Stimulated activated CD8-positive, alpha-beta memory T cell treated with anti-CD3 and anti-CD28 coated beads, Interleukin-2, amount 100 ng/mL, for 1 hour (primary cell): ENCODE measurements at places on chromosomes 3 and 15.

DNA sequence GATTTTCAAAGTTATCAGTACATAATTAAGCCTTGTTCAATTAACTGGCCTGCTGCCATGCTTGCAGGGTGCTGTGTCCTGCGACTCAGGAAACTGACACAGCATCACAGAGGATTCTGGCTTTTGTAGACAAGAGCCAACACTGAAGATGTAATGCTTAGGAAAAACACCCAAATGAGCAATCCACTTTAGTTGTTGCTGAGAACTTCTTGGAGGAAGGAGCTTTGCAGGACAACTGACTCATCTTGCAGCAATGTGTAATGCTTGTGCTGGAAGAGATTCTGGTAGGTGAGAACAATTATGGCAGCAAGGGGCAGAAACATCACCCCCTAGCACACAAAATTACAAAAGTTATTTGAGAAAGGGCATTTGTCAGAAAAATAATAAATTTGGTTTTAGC is 67.6 kb downstream of the NLGN1 start:
- no peak for DNase-seq

DNA sequence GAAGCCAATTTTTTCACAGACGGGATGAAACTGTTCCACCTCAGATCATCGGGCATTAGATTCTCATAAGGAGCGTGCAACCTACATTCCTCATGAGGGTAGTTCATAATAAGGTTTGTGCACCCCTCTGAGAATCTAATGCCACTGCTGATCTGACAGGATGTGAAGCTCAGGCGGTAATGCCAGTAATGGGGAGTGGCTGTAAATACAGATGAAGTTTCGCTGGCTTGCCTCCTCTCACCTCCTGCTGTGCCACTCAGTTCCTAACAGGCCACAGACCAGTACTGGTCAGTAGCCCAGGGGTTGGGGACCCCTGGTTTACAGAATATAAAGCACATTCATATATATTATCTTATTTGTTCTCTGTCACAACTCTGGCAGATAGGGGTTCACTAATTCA is 2.1 kb upstream of the LIMD1 start:
- DNase-seq, result no peak

- DNase-seq, result no peak
These were observed 341.7 kb upstream of the KCNH8 start for GRCh38 chr3:18806633-18807032.

GRCh38 chr3:169203631-169204550 is 459.6 kb downstream of the MECOM start:
- DNase-seq, result no peak

GRCh38 chr15:71259866-71260265 is 144.6 kb downstream of the THSD4 start:
- DNase-seq, result no peak

- no peak for DNase-seq
These were observed 74.9 kb downstream of the FAM43A start for GRCh38 chr3:194760494-194761137.

DNA sequence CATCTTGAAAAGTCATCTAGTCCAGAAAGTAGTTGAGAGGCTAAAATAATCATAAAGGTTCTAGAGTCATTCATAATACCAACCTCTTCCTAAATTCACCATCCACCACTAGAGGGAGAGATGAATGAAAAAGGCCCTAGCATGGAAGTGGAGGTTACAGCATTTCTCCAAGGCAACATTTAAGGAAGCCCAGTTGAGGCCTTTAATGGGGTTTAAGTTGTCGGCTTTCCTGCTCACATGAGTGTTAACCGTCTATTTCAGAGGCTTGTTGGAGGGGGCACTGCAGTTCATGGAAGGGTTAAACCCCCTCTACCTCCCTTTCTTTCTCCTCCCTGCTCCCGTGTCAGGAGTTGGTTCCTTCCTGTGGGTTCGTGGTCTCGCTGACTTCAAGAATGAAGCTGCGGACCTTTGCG is 3.8 kb upstream of the SLCO3A1 start:
- DNase-seq, result no peak

- DNase-seq, result no peak
These were observed 329.4 kb upstream of the RORA start for GRCh38 chr15:61558172-61559136.

DNA sequence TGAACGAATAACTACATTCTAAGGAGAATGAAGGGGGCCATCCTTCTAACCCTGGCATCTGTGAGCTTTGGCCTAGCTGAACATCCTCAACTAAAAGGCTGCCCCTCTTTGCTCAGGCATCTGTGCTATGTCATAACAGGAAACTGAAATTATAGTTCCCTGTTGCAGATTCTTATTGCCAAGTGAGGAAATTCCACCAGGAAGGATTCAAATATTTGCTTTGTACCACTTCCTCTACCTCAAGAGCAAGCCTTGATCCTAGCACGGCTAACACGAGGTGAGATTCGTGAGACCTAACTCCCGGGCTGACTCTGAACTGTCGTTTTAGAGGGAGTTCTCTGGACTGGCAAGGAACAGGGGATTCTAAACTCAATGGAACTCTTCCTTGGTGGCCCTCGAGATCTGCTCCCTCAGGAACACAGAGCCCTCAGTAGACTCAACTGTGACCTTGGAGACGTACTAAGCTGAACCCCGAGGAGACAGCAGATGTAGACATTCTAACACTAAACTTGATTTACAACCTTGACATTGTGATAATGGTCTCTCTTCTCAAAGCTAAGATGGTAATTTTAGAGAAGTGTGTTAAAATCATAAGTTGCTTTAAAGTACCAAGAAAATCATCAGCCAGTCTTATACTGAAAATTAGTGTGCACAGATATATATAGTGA is 4.2 kb downstream of the SPG21 start:
- DNase-seq, result no peak

GRCh38 chr3:12758025-12758781 is 856 bp downstream of the TMEM40 start:
- no peak for DNase-seq

GRCh38 chr15:96261575-96262034 is 68.9 kb upstream of the NR2F2 start:
- no peak for DNase-seq

DNA sequence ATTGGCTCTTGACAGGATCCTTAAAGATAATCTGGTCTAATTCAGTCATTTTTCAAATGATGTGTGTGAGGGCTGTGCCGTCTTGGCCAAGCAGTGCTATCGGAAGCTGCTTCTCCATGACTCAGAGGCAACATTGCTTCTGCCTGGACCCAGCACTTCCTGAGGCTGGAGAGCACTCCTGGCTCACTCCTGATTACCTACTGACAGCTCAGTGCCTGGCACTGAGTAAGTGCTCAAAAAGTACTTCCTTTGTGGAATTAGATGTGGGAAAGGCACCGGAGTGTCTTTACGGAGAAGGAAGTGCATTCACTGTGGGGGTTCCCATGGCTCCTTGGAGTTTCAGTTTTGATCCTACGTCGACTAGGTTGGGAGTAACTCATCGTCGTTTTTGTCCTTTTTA is 86.9 kb upstream of the UBE3A start:
- DNase-seq, result no peak

DNA sequence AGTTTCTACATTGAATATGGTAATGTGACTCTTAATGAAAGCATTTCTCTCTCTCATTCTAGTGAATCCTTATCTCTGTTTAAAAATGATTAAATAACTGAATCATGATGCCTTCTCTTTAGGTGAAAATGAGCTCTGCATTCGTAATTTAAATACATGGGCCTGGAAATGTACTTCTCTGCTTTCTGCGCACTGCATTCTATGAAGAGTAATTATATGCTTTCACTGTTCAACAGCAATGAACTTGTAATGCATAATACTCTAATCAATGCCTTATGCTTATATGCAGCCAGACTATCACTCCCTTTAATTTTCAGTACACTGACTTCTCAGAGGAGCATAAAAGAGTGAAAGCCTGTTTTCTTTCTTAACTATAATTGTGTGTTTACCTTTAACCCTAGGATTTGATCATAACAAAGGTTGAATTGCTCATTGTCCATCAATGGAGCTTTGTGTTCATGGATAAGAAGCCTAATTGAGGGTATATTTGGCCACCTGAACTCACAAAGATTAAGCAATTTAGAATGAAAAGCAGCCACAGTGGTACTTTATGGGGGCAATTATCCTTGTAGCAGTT is 330.8 kb upstream of the PDZRN3 start:
- DNase-seq, result no peak

DNA sequence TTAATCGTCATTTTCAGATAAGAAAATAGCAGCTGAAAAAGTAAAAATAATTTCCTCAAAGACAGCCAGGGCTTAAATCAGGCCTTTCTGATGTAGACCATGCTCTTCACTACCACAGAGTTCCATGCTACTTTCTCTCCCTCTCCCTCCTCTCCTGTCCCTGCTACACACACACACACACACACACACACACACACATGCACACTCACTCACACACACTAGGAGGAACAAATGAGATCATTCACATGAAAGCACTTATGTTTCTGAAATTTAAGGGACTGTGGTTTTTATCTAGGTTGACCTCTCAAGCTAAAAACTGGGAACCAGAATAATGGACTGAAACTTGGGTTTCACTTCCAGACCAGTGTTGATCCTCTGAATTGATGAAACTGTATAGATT is 4.1 kb upstream of the PSMA4 start:
- no peak for DNase-seq

DNA sequence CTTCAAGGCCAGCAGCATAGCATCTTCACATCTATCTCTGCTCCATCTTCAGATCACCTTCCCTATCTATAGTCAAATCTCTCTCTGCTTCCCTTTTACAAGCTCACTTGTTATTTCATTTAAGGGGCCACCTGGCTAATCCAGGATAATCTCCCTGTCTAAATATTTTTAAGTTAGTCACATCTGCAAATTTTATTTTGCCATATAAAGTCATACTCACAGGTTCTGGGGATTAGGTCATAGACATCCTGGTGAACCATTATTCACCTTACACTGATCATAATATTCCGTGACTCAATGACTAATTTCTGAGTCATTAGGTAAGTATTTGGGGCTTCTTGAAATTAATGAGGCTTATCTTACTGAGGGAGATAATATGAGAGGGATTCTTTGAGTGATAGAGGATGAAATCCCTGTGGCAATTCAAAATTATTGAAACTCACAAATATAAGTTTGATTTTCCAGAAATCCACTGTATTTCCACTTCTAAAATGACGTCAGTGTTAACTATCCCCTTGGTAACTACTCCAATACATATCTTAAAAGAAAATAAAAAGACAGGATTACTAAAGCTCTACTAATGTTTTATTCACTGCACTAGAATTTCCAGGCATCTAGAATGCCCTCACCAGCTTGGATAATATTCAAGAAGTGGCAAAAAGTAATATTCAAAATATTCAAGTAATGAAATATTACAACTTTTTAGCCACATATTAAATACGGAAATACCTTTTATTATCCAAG is 93.7 kb upstream of the RBMS3 start:
- DNase-seq, result no peak
